ENCODE measurements at places on chromosomes 2 and 18.

- DNase-seq = no peak
These were observed 2.5 kb upstream of the SH3RF3 start for GRCh38 chr2:109126501-109126860.

GRCh38 chr18:12989397-12990122 lies 1.6 kb upstream of the CEP192 start:
- DNase-seq = no peak

DNA sequence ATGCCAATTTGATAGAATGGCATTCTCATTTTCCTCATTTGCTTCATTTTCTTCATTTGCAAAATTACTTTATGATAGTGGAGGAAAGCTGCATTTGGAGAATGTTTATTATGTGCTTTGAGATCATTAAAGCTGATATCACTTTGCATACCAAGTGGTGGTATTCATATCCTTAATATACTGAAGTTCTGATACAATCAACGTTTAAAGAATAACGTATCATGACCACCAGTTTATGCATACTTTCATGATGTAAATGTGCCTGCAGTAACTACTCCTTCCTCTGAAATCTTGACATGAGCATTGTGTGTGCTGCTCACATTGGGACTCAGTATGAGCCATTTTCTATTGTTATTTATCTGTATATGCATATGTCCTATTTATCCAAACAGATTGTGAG lies 302.1 kb downstream of the ARHGAP15 start:
- DNase-seq = no peak

- no peak for DNase-seq
These were observed 73.1 kb upstream of the DSG1 start for GRCh38 chr18:31244771-31245394.

- DNase-seq = no peak
These were observed 449.1 kb upstream of the REG3G start for GRCh38 chr2:78576409-78576808.

Measured in activated CD4-positive, alpha-beta T cell treated with anti-CD3 and anti-CD28 coated beads for 4 hours (primary cell).